Hematopoietic multipotent progenitor cell treated with erythropoietin and hydrocortisone succinate and interleukin-3 and kit ligand, for 4 days (in vitro differentiated cells): ENCODE measurements at places on chromosomes 4 and X.

DNA sequence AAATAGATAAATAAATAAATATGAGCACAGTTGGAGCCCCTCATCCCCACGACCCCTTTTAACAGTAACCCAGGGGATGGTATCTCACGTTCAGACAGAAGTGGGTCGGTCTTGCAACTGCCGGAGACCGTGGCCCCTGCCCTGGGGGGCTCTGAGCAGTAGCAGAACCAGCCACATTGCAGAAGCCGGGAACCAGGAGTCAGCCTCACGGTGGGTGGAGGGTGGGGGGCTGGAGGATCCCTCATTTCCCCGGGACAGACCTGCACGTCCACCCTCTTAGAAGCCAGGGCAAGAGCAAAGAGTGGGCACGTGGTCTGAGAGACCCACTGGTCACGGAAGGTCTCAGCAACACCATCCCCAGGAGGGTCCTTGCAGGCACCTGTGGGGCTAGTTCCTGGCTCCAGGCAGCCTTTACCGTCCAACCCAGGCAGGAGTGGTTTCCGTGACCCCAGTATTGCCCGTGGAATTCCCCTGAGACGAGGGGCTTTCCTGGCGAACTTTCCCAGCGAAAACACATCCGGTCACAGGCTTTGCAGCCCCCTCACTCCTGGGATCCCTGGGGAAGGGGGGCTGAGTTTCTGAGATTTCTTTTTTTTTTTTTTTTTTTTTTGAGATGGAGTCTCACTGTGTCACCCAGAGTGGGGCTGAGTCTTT, 8.8 kb upstream of the IL3RA start:
- DNase-seq = no peak

DNA sequence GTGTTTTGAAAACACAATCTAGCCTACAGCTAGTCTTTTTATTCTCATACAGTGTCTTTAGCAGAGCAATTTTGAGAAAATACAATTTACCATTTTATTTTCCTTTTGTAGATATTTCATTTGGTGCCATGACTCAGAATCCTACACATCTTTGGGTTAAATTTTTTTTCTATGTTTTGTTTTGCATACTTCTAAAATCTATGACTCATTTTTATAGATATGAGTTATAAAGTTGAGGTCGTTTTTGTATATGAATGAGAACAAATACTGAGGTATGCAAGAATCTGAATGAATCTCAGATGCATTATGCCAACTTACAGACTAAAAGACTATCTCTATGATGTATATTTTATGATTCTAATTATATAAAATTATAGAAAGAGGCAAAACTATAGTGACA, 206.5 kb upstream of the ANXA10 start:
- DNase-seq = no peak

DNA sequence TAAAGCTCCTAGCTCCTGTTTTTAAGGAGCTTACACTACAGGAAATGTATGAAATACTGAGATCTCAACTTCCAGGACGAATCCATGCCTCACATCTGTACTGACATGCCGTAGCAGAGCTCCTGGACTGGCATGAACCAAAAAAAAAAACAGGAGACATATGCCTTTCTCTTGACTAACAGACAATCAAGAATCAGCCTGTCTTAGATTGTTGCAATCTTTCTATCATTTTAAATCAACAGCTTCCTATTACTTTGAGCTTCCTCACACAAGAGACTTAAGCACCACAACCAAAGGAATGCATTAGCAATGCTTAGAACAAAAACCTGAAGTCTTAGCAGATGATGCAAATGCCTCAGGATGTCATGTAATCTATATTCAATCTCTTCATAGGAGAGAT, 34.7 kb upstream of the AREG start:
- no peak for DNase-seq

DNA sequence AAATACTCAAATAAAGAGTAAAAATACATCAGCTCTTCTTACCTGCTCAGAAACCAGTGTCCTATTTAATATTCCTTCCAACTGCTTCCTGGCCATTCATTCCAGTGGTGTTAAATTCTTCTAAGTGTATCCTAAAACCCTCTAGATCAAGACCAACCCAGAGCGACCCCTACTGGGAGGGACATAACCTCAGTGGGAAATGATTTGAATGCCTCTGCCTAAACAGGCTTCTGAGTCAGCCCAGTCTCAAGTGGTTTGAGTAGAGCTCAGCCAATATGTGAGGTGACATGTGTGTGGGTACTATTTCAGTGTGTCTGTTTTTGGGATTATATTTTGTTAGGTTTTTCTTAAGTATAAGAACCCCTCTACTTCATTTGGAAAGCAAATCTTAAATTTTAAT, 133.6 kb upstream of the ARHGEF9 start:
- peak; percentile 2 for DNase-seq

DNA sequence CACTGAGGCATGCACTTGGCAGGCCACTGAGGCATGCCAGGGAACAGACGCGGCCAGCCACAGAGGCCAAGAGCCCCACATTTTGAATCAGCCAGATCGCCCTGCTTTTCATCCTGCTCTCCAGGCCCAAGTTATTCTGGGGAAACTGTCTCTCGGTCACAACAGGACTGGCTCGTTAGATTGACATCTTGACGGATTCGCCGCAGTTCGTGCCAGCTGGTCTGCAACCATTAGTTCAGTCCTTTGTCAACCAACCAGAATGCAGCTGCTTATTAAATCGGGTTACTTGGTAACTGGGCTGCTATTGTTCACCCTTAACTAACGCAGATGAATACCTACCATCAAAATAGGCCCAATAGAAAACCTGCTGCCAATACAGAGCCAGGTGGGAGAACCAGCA, 16.7 kb downstream of the CLDN34 start:
- no peak for DNase-seq

GRCh38 chrX:13327666-13328065, 7.8 kb upstream of the ATXN3L start:
- DNase-seq = no peak

- DNase-seq = no peak
Observed at GRCh38 chr4:16438986-16439385, 212.7 kb upstream of the TAPT1 start.

- no peak for DNase-seq
Observed at GRCh38 chr4:181659876-181660275, 583.3 kb upstream of the TENM3 start.

- DNase-seq = peak; percentile 34
Observed at GRCh38 chr4:25085671-25086070, 54.9 kb upstream of the LGI2 start.

GRCh38 chr4:80264352-80264647, 2.2 kb upstream of the FGF5 start:
- DNase-seq = no peak

- DNase-seq = peak; percentile 54
Observed at GRCh38 chrX:150897421-150898320, 797 bp downstream of the CD99L2 start.

DNA sequence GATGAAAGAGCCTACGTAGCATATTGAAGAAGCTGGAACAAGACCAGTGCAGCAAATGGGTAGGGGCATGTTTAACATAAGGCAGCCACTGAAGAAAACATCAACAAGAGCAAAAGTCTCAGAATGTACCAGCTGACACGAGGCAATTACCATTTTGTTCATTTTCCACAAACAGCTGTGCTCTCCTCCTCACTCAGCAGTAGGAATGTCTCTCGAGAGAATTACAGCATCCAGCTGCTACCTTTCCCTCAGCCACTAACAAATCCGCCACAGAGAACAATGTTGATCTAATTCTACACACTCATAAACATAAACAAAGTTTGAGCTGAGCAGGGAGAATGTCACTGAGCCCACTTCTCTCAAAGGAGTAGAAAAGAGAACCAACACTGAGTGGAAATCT, 68.0 kb downstream of the OPHN1 start:
- no peak for DNase-seq

- DNase-seq = peak; percentile 62
Observed at GRCh38 chr4:84482564-84483563, 16.2 kb downstream of the NKX6-1 start.

DNA sequence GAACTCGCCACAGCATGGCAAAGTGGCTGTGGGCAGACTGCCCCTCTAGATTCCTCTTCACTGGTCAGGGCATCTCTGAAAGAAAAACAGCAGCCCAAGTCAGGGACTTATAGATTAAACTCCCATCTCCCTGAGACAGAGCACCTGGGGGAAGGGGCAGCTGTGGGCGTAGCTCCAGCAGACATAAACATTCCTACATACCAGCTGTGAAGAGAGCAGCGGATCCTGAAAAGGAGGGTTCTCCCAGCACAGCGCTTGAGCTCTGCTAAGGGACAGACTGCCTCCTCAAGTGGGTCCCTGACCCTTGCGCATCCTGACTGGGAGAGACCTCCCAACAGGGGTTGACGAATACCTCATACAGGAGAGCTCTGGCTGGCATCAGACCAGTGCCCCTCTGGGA, 18.8 kb upstream of the ZMAT1 start:
- no peak for DNase-seq

DNA sequence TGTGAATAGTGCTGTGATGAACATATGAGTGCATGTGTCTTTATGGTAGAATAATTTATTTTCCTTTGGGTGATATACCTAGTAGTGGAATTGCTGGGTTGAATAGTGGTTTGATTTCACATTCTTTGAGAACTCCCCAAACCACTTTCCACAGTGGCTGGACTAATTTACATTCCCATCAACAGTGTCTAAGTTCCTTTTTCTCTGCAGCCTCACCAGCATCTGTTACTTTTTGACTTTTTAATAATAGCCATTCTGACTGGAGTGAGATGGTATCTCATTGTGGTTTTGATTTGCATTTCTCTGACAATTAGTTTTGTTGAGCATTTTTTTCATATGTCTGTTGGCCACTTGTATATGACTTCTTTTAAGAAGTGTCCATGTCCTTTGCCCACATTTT, 29.1 kb downstream of the JADE3 start:
- DNase-seq = no peak

GRCh38 chrX:39550795-39551361, 546.9 kb downstream of the BCOR start:
- DNase-seq = peak; percentile 87

DNA sequence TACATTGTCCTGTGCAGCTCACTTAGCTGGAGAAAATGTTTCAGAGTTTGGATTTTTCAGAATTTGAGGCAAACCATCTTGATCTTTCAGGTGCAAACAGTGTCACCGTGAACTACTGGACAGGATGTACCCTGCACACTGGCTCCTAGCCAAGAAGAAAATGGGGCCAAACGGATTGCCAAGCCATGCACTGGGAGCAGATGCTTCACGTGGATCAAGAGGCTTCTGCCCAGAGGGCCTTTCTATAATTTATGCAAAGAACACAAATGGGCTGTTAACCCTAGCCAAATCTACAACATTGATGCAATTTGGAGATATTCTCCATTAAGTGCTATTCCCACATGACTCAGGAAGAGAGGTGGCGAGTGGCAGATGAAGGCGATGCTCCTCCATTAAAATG, 46.9 kb upstream of the ATP8A1 start:
- no peak for DNase-seq

- no peak for DNase-seq
Observed at GRCh38 chr4:77578145-77578544, 27.5 kb upstream of the CXCL13 start.

GRCh38 chr4:150218447-150218846, 140.2 kb downstream of the DCLK2 start:
- DNase-seq = no peak
